ENCODE measurements at places on chromosomes 12 and 14. TPM values are rescaled to one million over a fixed set of nuclear protein-coding genes. Genes with fewer than 3 reads are reported as not detected.
A peak's percentile ranks its signal among the peaks of the same experiment; 100 is the strongest.

DNA sequence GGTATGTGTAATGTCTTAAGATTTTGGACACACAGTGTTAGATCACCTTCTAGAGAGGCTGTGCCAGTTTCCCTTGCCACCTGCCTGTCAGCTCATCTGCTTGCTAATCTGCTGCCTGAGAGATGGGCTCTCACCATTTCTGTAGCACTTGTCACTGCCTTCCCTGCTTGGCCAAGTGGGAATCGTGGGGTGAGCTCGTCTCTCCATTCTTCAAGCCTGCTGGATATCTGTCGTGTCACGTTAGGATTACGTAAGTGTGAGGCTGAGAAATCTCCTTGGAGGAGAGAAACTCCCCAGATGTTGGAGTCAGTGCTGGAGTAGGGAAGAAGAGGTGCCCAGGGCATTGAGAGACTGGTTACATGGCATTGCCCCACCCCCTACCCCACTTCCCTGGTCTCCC, 8.6 kb upstream of the RPH3A start:
- peak; percentile 16 for ATAC-seq

- ATAC-seq: no peak
These were observed 77.7 kb upstream of the KITLG start for GRCh38 chr12:88658009-88658408.

DNA sequence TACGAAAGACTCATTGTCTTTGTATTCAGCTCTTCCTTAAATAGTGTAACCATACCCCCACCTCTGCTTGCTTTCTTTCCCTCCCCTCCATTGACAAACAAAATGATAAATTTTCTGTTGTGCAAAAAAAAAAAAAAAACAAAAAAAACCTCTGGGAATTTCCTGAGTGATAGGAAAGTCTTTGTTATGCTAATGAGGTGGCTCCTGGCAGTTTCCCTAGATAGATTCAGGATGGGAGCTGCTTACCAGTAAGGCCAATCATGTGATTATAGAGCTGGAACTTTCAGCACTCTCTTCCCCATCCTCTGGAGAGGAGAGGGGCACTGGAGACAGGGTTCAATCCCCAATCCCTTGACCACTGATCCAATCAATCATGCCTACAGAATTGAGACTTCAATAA, 120.5 kb downstream of the NUAK1 start:
- ATAC-seq: no peak

- no peak for ATAC-seq
These were observed 61.5 kb downstream of the E2F7 start for GRCh38 chr12:77003914-77004313.

DNA sequence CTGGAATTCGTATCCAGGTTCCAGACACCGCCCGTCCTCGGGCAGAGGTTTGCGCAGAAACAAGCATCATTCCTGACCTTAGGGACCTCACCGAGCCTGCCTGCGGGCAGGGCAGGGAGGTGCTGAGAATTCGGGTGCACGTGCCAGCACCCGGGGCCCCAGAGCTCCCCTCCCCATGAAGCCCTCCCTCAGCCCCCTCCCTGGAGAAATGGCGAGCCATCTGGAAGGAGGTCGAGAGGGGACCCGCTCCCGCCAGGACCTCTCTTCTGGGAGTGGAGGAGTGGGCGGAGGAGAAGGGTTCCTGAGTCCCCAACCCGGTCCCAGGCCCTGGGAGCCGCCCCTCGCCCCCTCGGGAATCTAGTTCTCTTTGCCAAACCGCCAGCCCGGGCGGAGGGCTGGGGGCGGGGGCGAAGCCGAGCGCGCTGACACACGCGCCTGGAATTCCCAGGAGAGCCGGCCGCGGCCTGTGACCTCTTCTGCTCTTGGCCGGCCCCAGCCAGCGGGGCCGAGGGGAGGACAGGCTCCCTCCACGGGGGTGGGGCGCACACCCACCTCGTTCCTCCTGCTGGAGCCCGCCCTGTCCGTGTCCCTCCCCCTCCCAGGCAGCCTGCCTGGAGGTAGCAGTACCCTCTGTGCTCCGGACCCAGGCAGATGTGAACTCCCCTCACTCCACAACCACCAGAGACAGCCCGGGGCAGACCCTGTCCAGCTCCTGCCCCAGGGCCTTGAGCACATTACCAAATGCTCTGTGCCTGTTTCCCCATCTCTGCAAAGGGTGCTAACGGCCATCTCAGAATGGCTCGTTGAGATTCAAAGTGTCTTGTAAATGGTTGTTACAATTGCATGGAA, 23.0 kb upstream of the GPR132 start:
- peak; percentile 61 for ATAC-seq

The PTPRQ gene
- 0.57 TPM for total RNA-seq

DNA sequence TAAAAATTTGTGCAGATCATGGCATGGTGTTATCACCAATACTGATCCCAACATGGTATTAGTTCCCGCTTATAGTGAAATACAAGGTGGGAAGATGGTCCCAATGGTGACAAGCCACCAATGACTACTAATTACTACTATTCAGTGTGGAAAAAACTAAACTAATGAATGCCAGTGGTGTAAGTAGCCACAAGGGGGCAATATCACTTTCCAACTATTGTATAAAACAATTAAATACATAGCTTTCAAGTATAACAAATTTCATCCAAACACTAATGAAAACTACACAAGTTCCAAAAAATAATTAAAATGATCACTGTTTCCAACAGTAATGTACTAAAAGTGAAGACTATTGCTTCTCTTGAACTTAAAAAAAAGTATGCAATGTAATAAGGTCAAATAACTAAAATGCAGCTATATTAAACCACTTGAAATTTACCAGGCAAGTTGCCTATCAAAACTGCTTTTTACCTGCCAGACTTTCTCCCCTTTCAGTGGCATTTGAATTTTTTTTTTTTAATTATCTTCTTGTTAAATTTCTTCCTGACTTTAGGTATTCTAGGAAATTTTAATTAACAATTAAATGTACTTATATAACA, 58.0 kb downstream of the PAPLN start:
- ATAC-seq: no peak

DNA sequence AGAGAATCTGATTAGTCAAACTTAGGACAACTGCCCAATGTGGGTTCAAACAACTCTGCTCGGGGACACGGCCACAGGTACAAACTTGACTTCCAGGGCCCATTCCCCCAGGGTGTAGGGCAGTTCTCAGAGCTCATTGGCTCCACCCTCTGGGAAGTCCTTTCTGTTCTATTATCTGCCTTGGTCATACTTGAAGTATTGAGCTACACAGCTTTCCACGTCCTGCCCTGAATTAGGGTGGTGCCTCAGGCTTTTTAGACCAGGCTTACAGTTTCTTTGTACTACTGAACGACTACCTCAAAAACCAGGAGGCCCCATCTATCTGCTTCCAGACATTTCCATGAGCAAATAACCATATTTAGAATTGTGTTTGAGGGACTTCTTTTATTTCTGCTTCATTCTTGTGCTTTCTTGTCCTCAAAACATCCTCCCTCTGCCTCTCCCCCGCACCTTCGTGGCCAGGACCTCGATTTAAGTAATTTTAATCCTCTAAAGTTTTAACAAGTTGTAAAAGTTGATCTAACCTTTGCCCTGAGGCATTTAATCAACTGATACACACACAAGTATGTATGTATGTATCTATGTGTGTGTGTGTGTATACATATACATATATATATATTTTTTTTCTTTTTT, 281.7 kb upstream of the AMIGO2 start:
- ATAC-seq: peak; percentile 53

Data from motor neuron (in vitro differentiated cells).